HepG2 (cell line): ENCODE measurements at places on chromosomes 4 and X.

DNA sequence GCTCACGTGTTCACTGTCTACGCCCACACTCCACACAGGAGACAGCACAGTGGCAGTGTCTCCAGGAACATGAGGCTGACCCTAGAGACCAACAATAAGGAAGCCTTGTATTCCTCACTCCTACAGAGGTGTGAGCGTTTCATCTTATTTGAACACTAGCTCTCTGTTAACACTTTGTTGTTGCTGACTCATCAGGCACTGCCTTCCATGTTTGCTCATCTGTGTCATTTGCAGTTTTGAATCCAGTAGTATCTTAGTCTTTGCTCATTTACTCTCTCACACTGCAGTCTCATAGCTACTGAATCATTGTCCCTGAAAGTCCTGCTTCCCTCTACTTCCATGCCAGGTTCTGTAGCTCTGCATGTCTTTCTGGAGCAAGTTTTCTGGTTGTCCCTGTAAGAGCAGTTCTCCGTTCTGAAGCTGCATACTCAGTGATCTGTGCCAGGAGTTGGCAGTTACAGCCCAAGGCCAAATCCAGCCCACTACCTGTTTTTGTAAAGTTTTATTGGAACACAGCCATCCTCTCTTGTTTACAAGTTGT lies 80.3 kb upstream of the DCLK2 start:
- DNase-seq = peak; percentile 25

DNA sequence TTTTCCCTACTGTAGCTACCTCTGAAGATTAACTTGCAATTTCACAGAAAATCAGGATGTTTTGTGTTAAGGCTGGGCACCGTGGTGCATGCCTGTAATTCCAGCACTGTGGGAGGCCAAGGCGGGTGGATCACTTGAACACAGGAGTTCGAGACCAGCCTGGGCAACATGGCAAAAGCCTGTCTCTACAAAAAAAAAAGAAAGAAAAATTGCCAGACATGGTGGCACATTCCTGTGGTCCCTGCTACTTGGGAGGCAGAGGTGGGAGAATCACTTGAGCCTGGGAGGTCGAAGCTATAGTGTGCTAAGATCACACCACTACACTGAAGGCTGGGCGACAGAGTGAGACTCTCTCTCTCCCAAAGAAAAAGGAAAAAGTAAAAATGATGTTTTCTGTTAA lies 27.4 kb downstream of the APELA start:
- no peak for DNase-seq

- DNase-seq = no peak
These were observed 107.6 kb upstream of the BMPR1B start for GRCh38 chr4:94650134-94650495.

DNA sequence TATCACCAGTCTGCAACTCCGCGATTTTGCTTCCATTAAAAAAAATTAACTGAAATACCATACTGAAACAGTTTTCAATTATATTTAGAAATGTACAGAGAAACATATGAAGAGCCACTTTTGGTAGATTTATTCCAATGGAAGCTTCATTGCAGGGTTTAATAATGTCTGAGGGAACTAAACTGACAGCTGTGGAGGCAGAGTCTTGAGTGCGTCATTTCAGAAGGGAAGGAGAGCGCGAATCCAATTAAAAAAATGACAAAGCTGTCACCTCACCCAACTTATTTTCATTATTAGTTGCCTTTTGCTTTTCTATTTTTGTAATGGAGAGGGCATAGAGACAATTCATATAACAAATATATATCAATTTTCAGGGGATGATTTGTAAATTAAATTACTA lies 104.0 kb downstream of the UNC5C start:
- no peak for DNase-seq

DNA sequence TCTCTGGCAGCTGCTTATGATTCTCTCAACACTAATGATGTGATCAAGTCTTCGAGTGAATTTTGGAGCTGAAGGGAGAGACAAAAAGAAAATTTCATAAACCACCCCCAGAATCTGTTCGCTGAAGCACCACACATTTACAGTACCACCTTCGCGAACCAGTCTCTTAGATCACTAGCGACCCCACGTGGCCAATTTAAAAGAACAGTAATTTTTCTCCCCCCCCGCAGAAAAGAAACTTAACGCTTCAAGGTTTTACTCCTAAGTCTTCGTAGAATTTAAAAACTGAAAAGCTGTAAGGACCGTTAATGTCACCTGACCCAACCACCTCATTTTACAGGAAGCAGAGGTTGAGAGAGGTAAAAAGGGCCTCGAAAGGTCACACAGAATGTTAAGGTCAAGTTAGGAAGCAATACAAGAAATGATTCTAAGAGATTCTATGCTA lies 187.5 kb downstream of the QDPR start:
- DNase-seq = peak; percentile 12

GRCh38 chrX:66200855-66201795 lies 37.1 kb downstream of the HEPH start:
- no peak for DNase-seq

DNA sequence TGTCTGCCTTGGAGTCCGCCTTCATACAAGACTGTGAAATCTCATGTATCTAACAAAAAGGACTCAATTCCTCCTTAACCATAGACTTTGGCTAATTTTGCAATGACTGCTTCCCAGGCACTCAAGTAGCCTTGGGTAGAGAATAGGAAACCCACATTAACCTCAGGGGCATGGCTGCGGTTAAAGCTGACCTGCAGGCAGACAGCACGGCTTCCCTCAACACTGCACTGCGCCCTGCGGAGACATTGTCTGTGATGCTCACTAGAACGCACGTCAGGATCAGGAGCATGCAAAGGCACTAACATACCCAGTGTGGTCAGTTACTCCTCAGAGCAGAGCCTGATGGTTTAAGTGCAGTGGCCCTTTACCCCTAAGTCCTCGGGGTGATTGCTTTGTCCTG lies 10.3 kb upstream of the GPR143 start:
- DNase-seq = no peak

- DNase-seq = peak; percentile 12
These were observed 36.0 kb downstream of the GAB3 start for GRCh38 chrX:154714925-154715324.

GRCh38 chr4:73034896-73035295 lies 34.6 kb downstream of the COX18 start:
- no peak for DNase-seq

- peak; percentile 62 for DNase-seq
These were observed 6.5 kb downstream of the TIFA start for GRCh38 chr4:112279025-112279881.

GRCh38 chr4:2938906-2939305 lies 24.3 kb downstream of the NOP14 start:
- no peak for DNase-seq

GRCh38 chr4:15870079-15870478 lies 68.5 kb downstream of the FGFBP1 start:
- DNase-seq = no peak

DNA sequence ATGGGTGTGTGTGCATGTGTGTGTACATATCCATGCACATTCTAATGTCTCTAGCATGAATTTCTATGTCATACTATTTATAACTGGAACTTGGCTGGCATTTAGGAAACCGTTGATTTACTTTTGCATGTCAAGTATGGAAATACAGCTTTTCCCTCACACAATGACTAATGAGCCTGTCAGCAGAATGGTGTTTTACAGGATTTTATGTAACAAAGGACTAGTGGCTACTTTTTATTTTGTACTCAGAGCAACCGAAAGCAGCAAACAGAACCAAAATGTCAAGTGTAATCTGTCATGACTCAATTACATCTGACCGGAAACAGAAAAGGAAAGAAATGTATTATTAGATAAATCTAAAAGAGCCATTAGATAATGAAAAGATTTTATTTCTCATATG lies 1911.5 kb upstream of the AGA start:
- DNase-seq = no peak

GRCh38 chr4:147194604-147195003 lies 248.9 kb upstream of the TTC29 start:
- DNase-seq = no peak

DNA sequence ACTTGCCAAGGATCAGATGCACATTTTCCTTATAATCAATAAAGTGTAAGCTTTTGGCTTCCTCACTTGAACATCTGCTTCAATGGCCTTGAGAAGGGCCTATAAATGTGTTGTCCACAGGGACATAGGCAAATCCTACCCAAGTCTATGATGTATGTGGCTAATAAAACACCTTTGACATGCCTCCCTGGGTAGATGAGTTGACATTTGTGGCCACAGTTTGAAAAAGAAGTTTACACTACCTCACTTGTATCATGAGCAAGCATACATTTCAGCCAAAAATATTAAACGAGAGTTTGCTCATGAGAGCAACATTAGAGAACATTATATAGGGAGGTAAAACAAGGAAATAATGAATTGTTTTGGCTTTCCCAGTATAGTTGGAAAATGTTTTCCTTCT lies 1067.7 kb downstream of the C4orf33 start:
- DNase-seq = no peak

GRCh38 chr4:22202975-22203710 lies 254.6 kb upstream of the KCNIP4 start:
- DNase-seq = no peak
